ENCODE measurements at places on chromosomes 5 and 9. TPM values are rescaled to one million over a fixed set of nuclear protein-coding genes. Genes with fewer than 3 reads are reported as not detected.

CCDC180 gene
- total RNA-seq: 7.9 TPM

FBXO10 gene
- total RNA-seq: 5.3 TPM

DNA sequence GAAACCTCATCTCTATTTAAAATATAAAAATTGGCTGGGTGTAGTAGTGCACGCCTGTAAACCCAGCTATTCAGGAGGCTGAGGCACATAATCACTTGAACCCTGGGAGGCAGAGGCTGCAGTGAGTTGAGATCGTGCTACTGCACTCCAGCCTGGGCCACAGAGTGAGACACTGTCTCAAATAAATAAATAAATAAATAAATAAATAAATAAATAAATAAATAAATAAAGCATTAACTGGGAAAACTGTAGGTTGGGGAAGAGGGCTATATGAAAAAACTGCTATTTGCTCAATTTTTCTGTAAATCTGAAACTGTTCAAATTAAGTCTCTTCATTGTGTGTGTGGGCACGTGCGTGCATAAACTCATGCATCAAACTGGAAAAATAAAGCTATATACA, 59.9 kb upstream of the RAPGEF6 start:
- DNase-seq: no peak

GRCh38 chr5:143447983-143448382, 44.5 kb upstream of the NR3C1 start:
- no peak for DNase-seq

GRCh38 chr9:121640076-121640475, 11.4 kb upstream of the DAB2IP start:
- no peak for DNase-seq

DNA sequence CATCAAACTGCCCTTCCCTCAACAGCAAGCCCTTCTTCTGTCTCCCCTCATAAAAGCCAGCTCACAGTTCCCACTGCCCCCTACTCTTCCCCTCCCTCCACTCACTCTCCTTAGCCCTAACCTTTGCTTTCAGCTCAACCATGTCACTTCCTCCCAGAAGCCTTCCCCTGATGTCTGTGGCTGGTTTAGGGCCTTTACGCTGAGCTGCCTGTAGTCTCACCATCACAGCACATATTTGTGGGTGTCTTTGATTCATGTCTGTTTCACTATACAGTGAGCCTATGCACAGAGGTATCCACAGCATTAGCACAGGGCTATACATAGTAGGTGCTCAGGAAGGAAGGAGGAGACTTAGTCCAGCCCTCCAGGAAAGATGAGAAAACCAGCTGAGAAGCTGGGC, 34.7 kb downstream of the C9orf50 start:
- DNase-seq: no peak

DNA sequence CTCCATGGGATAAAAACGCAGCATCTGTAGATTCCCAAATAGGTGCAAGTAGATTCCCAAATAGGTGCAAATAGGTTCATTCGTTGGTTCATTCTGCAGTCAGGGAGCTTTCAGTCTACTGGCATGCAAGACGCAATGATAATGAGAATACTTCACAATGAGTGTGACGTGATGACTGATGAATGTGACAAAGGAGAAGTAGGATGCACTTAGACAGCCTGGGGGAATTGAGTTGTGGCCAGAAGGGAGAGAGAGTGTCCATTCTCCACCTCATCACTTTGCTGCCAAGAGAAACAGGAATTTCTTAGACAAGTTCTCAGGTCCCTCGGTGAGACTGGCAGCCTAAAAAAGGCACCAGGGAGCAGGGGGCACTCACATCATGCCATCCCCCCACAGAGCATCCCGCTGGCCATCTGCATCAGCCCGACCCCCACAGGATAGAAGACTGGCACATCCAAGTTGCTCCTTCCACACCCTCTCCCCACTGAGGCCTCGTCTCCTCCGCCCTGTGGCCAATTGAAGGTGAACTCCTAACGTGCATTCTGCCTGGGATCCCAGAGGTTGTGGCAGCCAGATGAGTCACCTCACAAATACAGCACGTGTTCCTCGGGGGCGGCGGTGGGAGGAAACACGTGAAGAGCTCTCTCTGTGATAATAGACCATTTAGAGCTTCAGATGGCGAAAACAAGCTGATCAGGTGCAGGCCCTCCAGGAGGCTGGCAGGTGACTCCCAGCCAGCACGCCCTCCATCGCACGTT, 19.9 kb upstream of the KCNIP1 start:
- no peak for DNase-seq

All from HCT116 (cell line).